ENCODE measurements at places on chromosomes 16 and 17.

DNA sequence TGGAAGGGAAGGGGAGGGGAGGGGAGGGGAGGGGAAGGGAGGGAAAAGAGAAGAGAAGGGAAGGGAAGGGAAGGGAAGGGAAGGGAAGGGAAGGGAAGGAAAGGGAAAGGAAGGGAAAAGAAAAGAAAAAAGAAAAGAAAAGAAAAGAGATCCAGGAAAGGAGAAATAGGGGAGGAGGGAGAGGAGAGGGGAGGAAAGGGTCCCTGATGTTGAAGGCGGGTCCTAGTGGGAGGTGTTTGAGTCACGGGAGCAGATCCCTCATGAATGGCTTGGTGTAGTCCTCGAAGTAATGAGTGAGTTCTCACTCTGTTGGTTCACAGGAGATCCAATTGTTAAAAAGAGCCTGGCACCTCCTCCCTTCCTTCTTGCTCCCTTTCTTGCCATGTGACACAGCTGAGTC is 6.9 kb upstream of the USP31 start:
- DNase-seq, result no peak

GRCh38 chr16:6095414-6095813 is 997.8 kb upstream of the EEF2KMT start:
- DNase-seq, result no peak

GRCh38 chr16:72983241-72983640 is 64.7 kb downstream of the ZFHX3 start:
- DNase-seq, result no peak

DNA sequence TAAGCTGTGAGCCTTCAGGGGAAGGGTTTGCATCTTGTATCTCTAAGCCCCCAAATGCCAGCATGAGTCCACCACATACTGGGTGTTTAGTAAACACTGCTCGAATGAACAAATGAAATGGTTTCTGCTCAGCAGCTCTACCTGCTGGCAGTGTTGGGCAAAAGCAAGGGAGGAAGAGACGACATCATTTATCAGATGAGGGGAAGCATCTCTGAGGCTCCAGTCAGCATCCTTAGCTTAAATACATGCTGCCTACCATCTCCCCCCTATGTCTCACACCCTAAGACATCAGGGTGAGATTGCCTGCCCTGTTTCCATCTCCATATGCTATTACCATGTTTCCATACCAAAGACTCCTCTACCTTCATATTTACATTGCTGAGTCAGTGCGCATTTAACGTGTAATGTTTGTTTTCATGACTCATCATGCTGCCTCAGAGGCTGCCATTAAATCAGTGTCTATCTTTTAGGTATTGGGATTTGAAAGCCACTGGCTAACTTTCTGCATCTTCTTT is 379.8 kb downstream of the UTP18 start:
- peak; percentile 21 for DNase-seq

DNA sequence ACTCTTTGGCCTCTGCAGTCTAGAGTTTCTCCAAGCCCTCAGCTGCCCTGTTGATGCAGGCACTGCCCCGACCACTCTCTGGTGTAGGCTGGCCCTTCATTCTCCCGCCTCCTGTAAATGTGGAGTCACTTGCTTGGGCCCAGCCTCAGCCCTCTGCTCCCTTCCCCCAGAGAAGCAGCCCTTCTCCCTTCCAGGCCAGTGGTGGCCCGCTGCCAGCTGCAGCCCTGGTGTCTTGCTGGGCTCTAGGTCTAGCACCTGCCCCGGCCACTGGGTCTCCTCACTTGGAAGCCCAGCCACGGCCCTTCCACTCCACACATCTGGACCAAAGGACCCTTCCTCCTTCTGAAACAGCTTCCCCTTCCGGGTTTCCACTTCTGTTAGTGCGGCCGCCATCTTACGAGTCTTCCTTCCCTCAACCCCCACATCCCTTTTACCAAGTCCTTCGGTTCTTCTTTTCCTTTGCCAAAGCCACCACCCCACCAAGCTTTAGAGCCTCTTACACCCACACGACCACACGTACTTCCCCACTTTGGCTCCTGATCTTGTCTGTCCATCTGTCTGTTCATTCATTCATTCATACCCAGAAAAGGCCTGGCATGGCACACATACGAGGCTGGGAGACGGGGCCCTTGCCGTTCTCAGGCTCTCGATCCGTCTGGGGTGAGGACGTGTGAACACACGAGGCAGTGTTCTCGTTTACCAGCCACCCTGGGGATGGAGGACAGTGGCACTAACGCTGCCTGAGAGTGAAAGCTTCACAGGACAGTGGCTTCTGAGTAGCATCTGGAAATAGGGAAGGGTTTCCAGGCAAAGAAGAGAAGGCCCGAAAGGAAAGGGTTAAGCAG is 68.0 kb downstream of the ABR start:
- DNase-seq, result no peak

- DNase-seq, result no peak
Observed at GRCh38 chr16:22333457-22333994, 36.3 kb downstream of the POLR3E start.

- DNase-seq, result no peak
Observed at GRCh38 chr16:68658341-68658973, 13.3 kb downstream of the CDH3 start.

DNA sequence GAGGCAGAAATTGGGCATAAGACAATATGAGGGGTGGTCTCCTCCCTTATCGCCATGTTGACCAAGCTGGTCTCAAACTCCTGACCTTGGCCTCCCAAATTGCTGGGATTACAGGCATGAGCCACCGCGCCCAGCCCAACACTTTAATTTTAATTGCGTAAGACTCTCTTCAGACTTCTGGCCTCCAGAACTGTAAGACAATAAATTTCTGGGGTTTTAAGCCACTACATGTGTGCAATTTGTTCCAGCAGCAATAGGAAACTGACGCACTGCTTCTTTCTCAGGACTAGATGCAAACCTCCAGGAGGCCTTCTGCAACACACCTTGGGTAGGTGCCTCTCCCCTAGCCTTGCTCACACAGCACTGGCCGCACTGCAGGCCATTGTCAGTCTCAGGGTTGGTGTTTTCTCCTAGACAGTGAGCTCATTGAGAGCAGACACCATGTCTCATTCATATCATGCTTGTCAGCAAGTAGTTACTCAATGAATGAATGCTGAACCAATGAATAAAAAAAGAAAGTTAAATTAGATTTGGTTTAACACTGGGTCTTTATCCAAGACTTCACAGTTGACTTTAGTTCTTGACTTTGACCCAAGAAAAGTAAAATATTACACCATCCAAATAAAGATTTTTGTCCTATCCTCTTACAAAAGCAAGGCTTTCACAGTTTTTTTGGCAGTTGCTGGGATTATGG is 5.5 kb upstream of the ACSF2 start:
- no peak for DNase-seq

DNA sequence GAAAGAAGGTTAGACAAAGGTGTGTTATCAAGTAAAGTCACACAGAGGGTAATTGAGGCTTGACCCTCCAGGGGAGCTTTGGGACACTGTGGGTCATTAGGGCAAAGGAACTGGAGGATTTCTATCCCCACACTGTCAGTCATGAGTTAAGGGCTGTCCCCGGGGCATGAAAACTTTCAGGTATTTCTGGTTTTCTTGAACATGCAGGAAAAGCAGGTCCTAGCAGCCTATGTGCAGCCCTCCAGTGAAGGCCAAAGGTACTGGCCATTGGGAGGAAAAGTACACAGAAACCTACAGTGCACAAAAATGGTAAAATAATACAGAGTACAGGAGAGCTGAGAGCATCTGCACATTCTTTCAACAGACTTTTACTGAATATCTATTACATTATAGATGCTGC is 44.4 kb upstream of the SCNN1B start:
- DNase-seq, result no peak

DNA sequence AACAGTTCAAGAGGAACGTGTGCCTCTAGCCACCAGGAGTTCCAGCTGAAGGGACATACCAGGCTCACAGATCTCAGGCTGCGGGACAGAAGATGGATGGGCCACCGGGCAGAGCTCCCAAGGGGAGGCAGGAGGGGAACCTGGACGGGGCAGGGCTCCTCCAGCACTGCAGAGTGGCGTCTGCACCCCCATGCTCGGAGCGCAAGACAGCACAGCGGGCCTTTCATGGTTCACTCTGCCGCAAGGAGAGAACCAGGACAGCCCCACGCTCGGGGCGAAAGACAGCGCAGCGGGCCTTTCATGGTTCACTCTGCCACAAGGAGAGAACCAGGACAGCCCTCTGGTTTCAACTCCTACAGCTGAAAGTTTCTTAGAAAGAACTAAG is 20.6 kb downstream of the SLC38A10 start:
- no peak for DNase-seq

Data from GM13976 (cell line).